NCI-H2029 (cell line): ENCODE measurements at places on chromosomes 1 and 21.

DNA sequence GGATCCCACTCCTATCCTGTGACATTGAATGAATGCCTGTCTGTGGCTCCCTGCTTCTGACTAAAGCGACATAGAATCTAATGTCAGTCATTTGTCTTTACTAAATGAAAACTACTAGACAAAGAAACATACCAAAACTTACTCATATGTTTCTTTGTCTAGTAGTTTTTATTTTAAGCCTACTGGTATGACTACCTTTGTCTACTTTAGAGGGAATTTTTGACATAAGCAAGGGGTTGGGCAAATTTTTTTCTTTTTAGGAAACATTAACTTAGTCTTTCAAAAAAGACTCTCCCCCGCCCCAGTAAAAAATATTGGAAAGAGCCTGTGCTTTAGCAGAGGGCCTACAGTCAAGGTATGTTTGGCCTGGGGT, 4.9 kb downstream of the NEK7 start:
- DNase-seq = no peak

GRCh38 chr21:33189237-33189636, 40.5 kb upstream of the IFNAR2 start:
- peak; percentile 72 for DNase-seq

DNA sequence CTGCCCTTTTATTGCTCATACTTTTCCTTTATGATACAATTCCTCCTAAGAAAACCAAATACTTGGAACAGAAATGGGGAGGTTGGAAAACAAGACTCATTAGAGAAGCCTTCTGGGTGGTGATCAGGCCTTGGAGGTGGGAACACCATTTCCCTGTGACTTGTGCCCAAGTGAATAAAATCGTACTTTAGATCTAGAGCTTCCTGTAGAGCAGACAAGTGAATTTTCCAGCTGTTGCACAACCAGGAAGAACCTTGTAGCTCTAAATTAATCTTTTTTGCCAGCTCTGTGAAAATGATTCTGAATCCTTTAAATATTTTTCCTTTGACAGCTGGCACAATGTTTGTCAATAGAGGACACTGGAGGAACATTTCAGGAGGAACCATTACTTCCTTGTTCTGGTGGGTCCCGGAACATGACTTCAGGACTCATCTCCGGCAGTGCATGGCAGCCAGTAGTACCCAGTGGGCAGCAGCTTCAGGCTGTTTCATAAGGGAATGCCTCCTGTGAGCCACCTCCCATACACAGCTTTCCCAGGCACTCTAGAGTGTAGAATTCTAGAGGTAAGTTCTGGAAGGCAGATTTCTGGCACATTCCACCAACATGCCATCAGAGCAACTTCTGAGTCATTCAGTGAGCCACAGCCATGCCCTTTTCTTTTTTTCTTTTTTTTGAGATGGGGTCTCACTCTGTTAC, 5.5 kb upstream of the SNAPIN start:
- DNase-seq = peak; percentile 18

GRCh38 chr1:58431901-58432620, 114.5 kb downstream of the OMA1 start:
- no peak for DNase-seq

DNA sequence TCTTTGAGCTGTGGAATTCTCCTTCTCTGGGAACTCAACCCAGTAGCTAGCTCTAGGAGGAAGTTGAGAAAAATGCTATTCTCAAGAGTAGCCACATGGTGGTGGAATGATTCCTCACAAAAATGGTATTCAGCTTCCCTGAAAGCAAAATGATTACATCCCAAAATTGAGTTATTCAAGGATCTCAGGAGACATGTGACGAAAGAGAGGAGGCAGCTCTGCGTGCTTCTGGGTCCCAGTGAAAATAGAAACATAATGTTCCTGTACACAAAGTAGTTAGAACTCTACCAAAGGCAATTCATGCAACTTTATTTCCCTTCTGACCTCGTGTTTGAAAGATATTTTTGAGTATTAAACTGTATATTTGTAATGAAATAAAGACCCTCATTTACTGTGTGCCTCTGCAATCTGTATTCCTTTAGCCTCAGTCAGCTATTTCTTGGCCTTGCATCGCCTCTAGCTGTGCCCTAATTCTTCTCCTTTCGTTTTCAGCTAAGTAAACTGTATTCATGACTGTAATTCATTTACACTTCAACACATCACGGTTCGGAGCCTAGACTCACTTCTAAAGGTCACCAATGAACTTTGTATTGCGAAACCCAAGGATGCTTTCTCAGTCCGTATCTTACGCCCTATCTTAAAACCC, 167.3 kb downstream of the FASLG start:
- no peak for DNase-seq

DNA sequence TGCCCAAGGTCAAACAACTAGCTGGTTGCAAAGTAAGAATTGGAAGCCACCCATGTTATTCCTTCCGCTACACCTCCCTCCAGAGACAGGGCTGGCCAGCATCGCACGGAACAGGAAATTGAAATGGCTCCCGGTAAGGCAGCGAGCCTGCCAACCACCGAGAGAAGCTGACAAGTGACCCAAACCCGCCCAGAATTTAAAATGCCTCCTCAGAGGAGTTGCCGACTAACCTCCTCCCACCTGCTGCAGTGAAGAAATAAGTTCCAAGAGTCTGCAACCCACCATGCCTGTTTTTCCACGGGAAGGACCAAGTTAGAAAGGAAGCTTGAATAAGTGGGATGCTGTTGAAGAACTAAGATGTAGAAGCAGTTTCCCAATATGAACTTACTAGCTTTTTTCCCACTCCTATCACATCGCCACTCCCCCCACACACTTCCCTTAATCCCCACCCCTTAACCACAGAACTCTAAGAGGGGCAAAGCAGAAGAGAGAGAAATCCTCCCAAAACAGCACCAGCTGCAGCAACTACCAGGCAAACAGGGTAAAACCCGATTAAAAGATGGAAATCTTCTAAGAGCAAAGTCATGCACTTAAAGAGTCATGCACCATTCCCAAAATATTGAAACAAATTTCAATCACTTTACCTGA, 78.6 kb downstream of the TIAM1 start:
- DNase-seq = no peak

- no peak for DNase-seq
Measured at GRCh38 chr1:154951901-154952657, 3.8 kb downstream of the PBXIP1 start.

DNA sequence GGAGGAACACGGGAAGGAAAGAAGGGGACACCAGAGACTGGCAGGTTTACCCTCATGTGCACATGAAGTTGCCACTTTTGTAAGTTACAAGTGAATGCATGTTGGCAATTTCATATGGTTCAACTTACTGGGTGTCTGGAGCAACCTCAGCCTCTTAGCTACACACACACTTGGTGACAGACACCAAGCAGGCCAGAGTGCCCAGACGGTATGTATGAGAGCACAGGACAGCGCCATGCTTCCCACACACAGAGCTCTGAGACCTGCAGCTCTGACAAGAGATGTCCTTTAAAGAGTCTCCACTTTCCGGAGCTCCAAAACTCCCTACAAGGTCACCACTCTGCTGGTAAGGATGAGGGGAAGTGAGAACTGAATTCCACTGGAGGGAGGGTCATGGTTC, 1.9 kb upstream of the TRABD2B start:
- no peak for DNase-seq

DNA sequence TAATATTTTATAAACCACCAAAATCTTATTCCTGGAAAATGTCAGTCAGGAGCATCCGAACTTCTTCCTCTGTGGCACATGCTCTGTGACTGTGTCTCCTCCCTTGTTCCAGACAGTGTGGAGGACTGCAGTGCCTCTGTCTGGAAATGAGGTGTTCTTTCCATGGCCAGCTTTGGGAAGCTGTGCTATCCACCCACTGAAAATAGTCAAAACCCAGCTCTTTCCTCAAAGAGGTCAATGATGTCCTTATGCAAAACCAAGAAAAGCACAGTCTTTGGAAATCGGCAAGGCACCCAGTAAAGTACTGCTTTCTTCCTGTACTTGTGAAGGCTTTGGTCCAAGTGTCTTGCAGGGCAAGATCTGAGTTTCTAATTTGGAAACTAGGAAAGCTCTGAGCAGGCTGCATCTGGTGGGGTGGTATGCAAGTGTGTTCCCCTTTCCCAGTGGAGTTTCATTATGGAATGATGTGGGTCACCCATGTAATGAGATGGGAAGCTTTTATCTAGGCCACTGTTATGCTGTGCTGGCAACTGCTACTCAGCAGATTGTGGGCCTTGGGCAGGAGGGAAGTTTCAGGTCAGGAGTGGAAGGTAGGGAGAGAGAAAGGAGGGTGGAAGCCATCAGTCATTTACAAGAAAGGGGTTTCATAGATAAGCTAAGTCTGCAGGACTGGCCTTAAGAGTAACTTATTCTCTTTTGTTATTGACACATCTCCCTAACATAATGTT, 6.0 kb downstream of the KIAA0040 start:
- DNase-seq = no peak

GRCh38 chr1:22142315-22143064, 407 bp downstream of the WNT4 start:
- no peak for DNase-seq

GRCh38 chr1:111707906-111708305, 31.3 kb downstream of the INKA2 start:
- DNase-seq = no peak

DNA sequence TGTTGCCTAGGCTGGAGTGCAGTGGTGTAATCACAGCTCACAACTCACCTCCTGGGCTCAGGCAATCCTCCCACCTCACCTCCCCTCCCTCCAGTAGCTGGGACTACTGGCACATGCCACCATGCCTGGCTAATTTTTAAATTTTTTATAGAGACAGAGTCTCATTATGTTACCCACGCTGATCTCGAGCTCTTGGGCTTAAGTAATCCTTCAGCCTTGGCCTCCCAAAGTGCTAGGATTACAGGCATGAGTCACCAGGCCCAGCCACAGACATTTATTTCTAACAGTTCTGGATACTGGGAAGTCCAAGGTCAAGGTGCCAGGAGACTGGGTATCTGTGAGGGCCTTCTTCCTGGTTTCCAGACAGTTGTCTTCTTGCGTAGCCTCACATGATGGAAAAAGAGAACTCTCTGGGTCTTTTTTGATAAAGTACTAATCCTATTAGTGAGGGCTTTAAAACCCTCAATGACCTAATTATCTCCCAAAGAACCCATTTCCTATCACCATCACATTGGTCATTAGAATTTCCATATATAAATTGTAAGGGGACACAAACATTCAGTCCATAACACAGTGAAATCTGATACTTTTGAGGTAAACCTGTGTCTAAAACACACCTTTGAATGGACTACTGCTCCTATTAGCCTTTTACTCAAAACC, 67.9 kb downstream of the PHACTR4 start:
- DNase-seq = no peak
